Stimulated activated effector memory CD8-positive, alpha-beta T cell treated with anti-CD3 and anti-CD28 coated beads, Interleukin-12 subunit alpha, Interleukin-12 subunit beta, amount 100 ng/mL, for 72 hours (primary cell): ENCODE measurements at places on chromosomes 11 and 22.

DNA sequence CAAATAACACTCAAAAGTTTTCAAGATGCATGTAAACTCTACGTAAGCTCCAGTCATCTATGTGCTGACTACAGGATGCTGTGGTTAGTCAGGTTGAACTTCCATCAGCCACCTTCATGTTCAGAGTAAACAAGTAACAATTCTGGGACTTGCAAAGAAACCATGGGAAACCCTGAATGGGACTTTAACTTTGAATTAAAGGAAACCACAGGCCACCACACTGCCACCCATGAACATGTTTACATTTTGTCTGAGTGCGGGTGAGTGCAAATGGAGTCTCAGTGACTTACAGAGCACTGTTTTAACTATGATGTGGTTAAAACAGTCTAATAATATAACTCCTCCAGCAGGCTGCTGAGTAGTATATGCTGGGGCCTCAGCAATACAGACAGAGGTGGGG is 12.9 kb upstream of the SYTL2 start:
- DNase-seq, result peak; percentile 77

DNA sequence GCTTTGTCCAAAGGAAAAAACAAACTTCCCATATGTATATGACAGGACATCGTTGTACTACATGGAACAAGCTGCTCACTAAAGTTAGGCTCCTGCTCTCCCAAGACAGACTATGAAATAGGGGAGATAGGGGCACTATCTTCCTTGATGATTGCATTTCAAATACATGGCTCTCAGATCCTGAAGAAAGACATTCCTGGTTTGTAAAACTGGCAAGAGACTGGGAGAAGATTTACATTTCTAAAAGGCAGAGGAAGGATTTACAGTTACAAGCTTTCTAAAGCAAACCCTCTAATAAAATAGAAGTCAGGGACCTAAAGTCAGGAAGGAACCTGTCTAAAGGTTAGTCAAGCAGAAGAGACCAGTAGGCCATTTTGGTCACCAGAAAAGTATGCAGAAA is 103.7 kb downstream of the SLC17A6 start:
- no peak for DNase-seq

DNA sequence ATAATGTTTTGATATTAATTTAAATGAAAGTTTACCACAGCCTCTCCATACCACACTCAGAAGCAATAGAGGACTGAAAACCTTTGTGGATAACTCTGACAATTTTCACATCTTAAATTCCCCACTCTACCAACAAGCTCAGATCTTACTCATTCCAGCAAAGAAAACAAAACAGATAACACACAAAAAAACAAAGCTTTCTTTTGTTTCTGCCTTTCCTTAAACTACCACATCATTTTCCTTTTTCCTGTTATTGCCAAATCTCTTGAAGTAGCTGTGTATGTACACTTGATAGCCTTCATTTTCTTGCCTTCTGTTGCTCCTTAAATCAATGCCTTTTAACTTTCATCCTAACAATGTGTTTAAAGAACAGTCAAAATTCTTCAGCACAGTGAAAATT is 484.9 kb downstream of the NTM start:
- no peak for DNase-seq

GRCh38 chr22:32048069-32048468 is 5.0 kb downstream of the SLC5A1 start:
- no peak for DNase-seq

GRCh38 chr11:120344302-120345004 is 8.2 kb downstream of the ARHGEF12 start:
- peak; percentile 26 for DNase-seq

DNA sequence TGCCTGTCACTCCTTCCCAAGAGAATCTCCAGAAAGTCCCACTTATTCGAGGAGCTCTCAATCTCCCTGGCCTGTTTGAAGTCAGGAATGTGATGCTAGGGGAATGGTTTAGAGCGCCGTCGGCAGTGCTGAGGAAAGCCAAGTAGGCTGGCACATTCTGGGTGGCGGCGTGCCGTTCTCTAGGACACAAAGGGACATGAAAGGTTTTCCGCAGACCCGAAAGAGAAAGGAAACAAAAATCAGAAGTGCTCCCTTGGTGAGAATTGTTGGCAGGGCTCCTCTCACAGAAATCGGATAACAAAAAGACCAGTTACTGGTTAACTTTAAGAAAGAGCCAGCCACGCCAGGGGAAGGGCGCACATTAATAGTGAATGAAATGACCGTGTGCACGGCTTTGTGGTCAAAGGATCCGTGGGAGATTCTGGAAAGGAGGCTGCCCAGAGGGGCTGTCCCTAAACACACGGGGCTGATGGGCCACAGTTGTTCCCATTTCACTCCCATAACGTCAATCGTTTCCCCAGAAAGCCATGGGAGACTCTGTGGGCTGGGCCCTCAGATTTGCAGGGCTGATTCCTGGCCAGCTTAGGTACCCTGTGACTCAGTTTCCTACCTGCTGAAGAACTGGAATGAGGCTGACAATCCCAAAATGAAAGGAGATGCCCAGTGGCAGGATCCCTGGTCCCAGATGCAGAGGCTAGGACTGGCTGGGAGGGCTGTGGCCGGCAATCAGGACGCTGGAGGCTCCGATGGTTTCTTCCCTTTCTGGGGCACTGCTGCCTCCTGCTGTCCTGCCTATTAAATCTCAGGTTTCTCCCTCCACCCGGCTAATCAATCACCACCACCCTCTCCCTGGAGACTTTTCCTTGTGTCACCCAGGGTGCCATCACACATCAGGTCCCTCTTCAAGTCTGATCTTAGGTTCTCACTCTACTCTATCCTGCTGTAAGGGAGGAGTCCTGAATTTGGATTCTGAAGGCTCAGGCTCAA is 82.3 kb downstream of the RCN1 start:
- no peak for DNase-seq

- no peak for DNase-seq
Observed at GRCh38 chr11:121661880-121662486, 209.2 kb upstream of the SORL1-AS1 start.

GRCh38 chr11:76554767-76555166 is 109.9 kb downstream of the EMSY start:
- no peak for DNase-seq

DNA sequence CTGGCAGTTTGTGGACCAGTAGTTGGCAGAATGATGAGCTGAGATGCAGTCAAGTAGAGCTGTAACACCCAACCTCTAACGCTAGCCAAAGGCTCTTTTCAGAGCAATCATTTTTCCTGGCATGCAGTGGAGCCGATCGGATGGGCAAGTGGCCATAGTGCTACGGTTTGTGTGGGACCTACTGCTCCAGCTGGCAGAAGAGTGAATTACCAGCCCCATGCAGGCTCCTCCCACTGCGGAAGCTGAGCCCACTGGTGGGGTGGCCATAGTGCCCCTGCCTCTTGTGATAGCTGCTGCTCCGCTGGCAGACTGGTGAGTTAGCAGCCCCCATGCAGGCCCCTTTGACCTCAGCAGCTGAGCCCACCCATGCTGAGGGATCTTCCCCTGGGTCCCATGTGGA is 27.0 kb upstream of the SC5D start:
- DNase-seq, result no peak

GRCh38 chr11:59197991-59198390 is 14.7 kb downstream of the MPEG1 start:
- no peak for DNase-seq

DNA sequence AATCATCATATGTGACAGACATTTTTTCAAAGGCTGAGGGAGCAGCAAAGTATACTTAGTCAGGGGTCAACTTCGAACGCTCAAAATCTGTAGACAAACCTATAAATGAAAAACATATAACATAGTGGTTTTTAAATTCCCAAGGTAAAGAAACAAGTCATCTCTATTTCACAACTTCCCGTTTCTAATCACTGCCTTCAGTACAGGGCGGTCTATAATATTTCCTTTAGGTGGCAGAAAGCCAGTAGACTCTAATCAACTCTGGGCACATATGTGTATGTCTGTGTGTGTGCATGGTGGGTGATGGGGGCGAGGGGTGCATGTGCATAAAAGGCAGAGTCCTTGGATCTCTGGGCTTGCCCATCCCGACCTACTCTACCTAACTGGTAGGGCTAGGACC is 55.0 kb upstream of the ARFGAP3 start:
- no peak for DNase-seq

GRCh38 chr11:44470854-44471253 is 94.6 kb upstream of the CD82 start:
- no peak for DNase-seq

- no peak for DNase-seq
Observed at GRCh38 chr11:86067009-86067850, 1.7 kb downstream of the PICALM start.

DNA sequence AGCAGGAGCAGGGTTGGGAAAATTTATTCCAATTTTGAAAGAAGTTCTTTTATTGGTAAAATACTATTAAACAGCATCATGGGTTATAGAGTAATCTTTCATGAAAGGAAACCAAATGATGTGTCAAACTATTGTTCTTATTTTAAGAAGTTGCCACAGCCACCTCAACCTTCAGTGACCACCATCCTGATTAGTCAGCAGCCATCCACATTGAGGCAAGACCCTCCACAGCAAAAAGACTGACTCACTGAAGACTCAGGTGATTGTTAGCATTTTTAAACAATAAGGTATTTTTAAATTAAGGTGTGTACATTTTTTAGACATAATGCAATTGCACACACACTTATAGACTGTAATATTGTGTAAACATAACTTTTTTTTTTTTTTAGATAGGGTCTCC is 3.7 kb upstream of the HEPHL1 start:
- no peak for DNase-seq

- DNase-seq, result no peak
Observed at GRCh38 chr11:79783833-79784232, 343.0 kb upstream of the TENM4 start.

- DNase-seq, result no peak
Observed at GRCh38 chr11:125587480-125587879, 5.2 kb upstream of the STT3A start.

- DNase-seq, result no peak
Observed at GRCh38 chr11:59617876-59618275, 2.3 kb upstream of the OSBP start.

- DNase-seq, result no peak
Observed at GRCh38 chr11:67044496-67044895, 12.2 kb upstream of the RHOD start.
